Tibial nerve (tissue), 4 donors: ENCODE measurements at places on chromosomes 5 and 9.
A peak's percentile ranks its signal among the peaks of the same experiment; 100 is the strongest.

DNA sequence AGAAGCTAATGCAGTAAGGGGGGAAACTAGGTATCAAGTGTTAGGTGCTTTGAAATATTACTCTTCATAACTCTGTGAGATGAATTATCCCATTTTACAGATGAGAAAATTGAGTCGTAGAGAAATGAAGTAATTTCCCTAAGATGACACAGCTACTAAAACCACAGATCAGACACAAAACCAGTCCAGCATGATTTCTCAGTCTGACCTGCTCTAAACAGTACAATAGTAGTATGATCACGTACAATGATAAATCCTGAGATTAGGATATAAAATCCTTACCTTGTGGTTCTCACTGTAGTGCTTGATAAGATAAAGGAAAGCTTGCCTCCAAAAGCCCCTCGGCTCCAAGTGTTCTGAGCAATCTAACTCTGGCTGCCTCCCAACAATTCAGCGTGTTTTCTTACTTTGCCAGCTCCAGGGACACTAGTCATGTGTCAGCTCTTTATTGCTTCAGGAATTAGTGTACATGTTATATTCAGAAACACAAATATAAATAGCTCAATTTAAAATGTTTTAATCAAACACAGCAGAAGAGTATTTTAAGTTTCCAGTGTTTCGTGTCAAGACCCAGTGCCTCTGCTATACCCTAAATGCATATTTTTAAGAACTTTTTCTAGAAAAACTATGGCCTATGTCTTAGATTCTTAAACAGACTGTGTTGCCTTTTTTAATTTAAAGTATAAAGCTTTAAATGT, 243.6 kb downstream of the DENND1A start:
- DNase-seq, result no peak

DNA sequence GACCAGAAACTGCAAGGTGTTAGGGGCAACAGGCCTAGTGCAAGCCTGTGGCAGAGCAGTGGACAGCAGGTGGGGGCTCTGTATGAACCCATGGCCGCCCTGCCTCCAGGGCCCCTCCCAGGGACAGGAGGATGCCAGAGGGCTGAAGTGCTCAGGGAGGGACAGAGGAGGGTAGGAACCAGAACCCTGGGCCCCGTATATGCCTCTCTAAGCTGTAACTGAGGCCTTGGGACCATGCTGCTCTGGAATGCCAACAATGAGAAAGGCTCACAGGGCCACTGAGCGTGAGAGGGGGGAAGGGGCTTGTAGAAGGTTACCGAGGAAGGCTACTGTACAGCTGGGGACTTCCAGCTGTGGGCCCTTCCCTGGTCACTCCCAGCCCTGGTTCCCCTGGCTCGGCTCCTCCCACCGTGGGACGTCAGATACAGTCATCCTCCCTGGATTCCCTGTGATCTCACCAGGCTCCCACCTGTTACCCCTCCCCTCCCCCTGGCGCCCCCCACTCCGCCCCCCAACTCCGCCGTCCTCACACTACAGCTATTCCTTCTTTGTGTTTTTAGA, 21.1 kb downstream of the AQP7 start:
- no peak for DNase-seq

- no peak for DNase-seq
Measured at GRCh38 chr9:116178481-116179211, 25.1 kb downstream of the PAPPA start.

GRCh38 chr5:129098488-129099183, 4.1 kb downstream of the ISOC1 start:
- DNase-seq, result no peak

- DNase-seq, result no peak
Measured at GRCh38 chr5:137636830-137637714, 98.8 kb downstream of the KLHL3 start.

DNA sequence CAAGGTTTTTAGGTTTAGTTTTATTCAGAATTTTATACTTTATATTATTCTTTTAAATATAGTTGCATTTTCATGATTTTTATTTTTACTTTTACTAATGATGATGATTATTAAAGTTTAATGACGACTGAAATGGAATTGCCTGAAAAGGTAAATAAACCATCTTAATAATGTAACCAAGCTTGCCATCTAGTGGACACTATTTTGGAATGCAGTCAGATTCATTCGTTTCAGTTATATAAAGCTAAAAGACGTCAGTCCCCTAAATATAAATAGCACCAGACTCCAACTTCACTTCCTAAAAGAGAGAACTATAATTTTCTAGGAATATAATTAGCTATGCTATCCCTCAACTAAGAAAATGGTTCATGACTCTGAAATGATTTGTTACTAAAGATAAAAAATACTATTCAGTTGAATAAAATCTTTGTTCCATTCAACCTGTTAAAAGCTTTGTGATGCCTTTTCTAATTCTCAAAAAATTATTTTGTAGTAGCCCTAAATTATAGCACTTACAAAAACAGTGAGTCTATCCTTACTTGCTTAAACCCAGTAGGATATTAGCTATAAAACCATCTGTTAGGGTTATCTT, 19.9 kb downstream of the ABITRAM start:
- peak; percentile 43 for DNase-seq

- no peak for DNase-seq
Measured at GRCh38 chr5:173498739-173499470, 117.5 kb downstream of the BOD1 start.

DNA sequence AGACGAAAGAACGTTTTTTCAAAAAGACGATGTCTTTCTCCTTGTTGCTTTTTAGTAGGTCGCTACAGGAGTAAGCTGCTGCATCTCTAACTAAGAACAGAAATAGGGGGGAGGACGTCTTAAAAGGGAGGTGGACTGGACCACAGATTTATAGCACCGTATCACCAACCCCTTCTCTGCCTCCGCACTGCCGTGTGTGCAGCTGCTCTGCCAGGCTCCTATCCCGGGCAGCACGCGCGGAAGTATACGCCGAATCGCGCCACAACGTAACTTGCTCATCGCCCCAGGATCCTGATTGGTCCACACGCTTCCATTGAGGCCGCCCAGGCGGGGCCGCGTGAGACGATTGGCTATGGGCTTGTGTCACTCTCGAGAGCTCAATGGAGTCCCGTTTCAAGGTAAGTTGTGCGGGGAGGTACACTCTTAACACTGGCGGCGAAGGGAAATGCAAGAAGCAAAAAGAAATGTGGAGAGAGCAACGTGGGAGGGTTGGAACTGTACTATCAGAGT, at the start of gene ELAVL2:
ELAVL2 (minus strand) TSS at position 121 of the 510 bp plus-strand sequence. CDS start 64,006 bp downstream, outside the sequence.
- DNase-seq, result peak; percentile 65

GRCh38 chr9:121663591-121663990, 12.2 kb downstream of the DAB2IP start:
- no peak for DNase-seq

- no peak for DNase-seq
Measured at GRCh38 chr9:11966786-11967185, 726.4 kb upstream of the TYRP1 start.

- DNase-seq, result peak; percentile 63
Measured at GRCh38 chr5:147576646-147577535, 67.0 kb upstream of the DPYSL3 start.

GRCh38 chr5:57383093-57383861, 99.3 kb downstream of the ACTBL2 start:
- DNase-seq, result no peak

- DNase-seq, result no peak
Measured at GRCh38 chr9:97788763-97789663, 64.0 kb upstream of the FOXE1 start.

DNA sequence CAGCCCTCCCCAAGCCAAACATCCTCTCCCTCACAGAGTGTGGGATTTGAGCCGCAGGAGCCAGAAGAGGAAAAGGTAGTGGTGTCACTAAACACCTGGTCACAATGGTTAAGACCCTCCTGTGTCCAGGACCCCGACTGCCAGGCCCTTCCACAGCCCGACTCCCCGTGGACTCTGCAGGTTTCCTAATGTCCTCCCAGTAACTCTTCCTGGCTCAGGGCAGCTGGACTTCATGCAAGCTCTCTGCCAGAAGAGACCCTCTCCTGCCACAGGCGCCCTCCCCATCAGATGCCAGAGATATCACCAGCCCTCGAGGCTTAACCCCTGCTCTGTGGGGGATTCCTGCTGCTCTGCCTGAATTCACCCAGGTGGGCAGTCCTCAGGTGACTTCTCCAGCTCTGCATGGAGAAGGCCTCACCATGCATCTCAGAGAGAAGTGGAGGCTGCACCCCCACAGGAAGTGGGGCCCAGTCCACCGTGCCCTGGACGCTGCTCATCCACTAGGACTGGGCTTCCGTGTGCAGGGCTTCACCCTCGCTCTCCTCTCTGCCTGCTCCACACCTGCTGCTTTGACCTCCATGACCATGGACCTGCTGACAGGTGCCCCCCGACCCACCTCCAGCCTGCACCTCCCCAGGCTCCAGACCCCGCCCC, 111.2 kb downstream of the ADAMTS2 start:
- DNase-seq, result no peak

DNA sequence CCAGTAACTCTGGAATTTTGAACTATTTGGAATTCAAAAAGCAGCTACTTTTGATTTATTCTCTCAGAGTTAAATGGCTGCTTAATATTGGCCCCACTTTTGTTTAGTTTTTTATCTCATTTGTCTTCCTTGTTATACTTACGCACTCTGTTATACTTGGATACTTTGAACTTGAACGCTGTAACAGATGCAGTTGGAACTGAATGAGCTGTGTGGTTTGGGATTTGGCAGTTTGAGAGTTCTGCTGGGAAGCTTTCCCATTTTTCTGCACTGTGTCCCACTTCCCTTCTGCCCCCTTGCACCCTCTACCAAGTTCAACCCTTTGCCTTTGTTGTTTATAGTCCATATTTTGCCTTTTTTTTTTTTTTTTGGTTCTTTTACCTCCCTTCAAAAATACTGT, 3.8 kb downstream of the RHOBTB3 start:
- no peak for DNase-seq

GRCh38 chr9:88161144-88161543, 22.9 kb upstream of the SPATA31C2 start:
- no peak for DNase-seq

- DNase-seq, result no peak
Measured at GRCh38 chr9:126599047-126599650, 14.6 kb upstream of the LMX1B start.

DNA sequence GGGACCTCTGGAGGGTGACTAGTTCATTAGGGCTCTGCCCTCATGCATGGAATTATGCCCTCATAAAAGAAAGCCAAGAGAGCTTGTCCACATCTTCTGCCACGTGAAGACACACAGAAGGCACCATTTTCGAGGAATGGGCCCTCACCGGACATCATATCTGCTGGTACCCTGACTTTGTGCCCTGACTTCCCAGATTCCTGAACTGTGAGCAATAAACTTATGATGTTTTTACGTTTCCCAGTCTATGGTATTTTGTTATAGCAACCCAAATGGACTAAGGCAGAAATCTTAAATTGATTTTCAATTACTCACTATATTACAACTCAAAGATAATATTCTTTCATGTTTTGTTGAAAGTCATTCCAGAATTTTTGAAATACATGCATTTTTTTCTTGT, 163.8 kb upstream of the PAPPA start:
- DNase-seq, result no peak

DNA sequence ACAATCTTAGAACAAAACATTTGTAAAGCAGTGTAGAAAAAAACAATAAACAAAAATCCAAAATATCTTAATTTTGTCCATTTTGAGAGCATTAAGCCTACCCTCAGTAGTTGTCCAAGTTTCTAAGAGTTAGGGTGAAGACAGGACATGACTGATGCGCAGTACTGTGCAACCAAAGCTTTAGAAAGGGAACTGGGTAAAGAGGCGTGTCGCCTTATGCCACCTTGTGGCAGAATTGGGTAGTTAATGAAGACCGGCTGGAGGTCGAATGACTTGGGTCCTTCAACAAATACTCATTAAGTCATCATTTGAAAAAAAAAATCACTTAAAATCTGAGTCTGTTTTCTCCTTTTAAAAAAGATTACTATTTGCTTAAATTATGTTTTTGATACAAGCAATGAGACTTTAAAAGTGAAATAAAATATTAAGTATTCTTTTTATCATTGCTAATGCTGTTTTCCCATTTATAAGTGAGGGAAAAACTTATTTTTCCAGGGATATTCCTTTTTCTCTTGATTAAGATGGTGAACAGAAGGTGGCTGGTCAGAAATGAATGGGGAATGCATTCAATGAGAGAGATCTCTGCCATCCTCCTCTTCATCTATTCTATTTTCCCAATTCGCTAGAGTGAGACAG, 3.5 kb upstream of the RNF20 start:
- DNase-seq, result peak; percentile 32

DNA sequence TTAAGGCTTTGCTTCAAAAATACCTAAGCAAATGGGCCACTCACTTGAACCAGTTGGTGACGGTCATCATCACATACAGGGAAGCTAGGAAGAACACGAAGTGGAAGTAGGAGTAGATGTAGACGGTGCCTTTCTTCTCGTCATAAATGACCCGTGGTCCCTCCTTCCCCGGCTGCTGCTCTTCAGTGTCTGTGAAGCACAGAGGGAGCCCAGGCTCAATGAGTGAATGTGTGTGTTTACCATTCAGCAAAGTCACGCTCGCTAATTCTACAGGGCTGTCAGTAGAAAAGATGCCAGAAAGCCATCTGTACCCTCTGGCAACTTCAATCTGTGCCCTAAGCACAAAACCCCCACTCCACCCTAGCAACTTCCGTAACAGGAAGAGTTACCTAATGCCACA, 109.8 kb downstream of the SERINC5 start:
- no peak for DNase-seq

DNA sequence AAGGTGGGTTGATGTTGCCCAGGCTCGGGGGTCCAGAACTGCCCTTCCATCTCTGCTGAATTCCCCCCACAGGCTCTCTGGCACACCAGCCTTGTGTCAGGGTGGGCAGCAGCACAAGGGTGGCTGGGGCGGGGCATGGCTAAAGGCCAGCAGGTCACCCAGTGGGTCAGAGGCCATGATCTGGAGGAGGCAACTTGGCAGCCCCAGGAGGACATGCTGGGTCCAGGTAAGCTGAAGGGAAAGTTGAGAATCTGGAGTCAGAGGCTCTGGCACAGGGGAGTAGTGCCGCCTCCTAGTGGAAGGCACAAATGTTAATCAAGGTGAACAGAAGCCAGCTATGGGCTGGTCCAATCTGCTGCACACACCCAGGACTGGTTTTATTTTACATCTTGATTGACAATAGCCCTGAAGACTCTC, 6.2 kb downstream of the TMEM8B start:
- DNase-seq, result no peak
